Posterior cingulate gyrus (tissue), 11 donors: ENCODE measurements at places on chromosomes 1 and 21.
A peak's percentile ranks its signal among the peaks of the same experiment; 100 is the strongest.

GRCh38 chr1:17213148-17213781 lies 8.3 kb downstream of the PADI1 start:
- DNase-seq = no peak

GRCh38 chr1:193156117-193156821 lies 30.1 kb downstream of the B3GALT2 start:
- DNase-seq = no peak

- no peak for DNase-seq
Measured at GRCh38 chr21:31041295-31042079, 3.2 kb upstream of the KRTAP19-8 start.

- no peak for DNase-seq
Measured at GRCh38 chr1:206430031-206430983, 40.0 kb upstream of the IKBKE start.

GRCh38 chr1:3673381-3674099 lies 21.2 kb downstream of the TP73 start:
- no peak for DNase-seq

GRCh38 chr1:8706995-8707396 lies 110.4 kb downstream of the RERE start:
- no peak for DNase-seq

DNA sequence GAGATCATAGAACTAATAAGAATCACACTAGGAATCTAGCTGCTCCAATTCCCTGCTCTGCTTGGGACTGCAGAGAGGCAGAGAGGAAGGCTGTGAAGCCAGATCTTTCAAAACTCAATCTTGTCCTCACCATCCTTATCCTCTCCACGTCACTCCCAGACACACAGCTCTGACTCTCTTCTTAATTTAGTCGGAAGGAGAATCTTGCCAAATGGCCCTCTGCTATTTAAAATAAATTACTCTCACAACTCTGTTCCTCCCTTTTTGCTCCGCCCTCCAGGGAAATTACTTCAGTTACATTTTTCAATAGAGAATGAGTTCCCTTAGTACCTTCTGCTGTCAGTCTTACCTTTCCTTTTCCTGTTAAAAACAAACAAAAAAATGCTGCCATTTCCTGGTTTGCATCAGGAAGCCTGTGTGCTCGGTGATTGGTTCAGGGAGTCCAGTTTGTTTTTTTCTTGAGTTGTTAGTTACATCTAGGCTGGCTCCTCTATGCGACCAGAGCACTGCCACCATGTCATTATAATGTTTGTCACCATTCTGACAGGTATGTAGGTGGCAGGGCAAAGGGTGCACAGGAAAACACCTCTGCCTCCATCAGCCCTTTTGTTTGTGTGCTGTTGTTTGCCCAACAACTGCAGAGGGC lies 80.1 kb downstream of the FCRL5 start:
- no peak for DNase-seq

- no peak for DNase-seq
Measured at GRCh38 chr1:86765073-86765472, 60.7 kb downstream of the SH3GLB1 start.

GRCh38 chr1:240652549-240652948 lies 40.6 kb upstream of the GREM2 start:
- DNase-seq = no peak

DNA sequence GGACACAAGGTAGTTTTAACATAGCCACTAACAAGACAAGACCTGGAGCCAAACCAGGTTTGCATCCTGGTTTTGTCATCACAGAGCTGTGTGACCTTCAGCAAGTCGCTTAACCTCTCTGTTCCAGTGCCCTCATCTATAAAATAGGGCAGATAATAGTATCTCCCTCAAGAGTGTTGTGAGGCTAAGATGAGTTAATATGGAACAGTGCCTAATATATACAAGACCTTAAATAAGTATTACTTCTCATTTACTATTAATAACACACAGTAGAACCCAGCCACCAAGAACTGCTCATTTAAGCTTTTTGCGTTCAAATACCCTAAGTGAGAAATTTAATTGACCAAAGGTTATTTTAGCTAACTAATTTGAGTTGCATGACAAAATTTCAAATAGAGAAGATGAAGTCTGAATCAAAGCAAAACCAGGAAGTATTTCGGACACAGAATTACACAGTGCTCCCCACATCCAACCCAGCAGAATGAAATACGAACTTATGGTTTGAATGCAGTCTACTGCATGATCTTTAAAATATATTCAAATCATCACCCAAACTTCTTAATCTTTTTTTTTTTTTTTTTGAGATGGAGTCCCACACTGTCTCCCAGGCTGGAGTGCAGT lies 123.9 kb upstream of the KRTAP19-8 start:
- no peak for DNase-seq

GRCh38 chr1:70667494-70668170 lies 256.6 kb downstream of the CTH start:
- DNase-seq = no peak

DNA sequence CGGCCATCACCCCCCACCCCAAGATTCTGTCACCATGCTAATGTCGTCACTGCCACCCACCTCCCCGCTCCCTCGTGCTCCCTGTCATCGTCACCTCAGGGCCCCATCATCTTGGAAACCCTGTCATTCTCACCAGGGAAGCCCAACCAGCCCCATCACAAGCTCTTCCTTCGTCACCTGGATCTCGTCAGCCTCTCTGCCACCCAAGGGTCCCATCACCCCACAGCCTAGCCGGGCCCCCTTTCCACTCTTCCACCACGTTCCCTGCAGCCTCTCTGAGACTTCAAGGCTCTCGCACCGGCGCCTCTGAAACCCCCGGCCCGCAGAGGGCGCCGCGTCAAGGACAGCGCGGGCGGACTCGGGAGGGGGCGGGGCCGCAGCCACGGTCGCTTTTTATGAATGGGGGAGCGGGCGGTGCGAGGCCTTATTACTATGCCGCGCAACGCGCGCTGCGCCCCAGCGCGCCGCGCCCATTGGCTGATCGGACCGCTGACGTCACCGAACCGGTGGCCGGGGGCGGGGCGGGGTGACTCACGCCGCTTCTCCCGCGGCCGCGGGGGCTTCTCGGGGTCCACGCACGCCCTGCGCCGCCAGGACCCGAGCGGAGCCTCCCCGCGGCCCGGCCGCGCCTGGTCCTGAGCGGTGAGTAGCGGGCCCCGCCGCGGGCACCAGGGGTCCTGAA lies at the start of gene GPR3:
TSS of gene GPR3 (plus strand) at position 527 of the 682 bp plus-strand sequence. CDS start 1,177 bp downstream, outside the sequence.
- DNase-seq = peak; percentile 98

- DNase-seq = no peak
Measured at GRCh38 chr1:88296642-88297041, 387.4 kb upstream of the PKN2 start.

GRCh38 chr1:56229186-56229585 lies 350.2 kb downstream of the PLPP3 start:
- no peak for DNase-seq

DNA sequence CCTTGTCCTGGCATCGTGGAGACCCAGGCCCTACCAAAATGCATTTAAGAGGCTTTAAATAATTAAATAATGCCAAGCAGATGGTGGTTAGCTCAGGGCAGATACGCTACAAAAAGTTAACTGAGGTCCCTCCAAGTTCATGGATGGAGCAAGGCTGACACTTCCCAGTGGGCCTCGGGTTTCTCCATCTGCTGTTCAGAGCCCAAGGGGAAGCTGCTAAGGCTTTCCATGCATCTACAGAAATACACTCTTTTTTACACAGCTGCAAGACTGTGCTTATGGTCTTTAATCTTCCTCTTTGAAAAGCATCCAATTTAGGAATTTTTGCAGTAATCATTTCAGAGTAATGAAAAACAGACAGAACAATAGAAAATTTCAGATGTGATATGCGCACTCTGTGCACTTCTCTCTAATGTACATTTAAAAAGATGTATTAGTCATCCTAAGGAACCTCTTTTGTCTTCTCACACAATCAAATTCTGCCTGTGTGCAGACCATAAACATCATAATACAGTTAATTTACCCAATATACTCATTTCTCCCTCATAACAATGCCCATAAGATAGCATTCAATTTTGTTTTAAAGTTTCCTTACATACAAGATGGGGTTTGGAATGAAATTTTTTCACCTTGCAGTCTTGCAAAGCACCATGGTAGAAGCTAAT lies 173.2 kb upstream of the ATP1B1 start:
- DNase-seq = no peak

GRCh38 chr1:212013672-212014071 lies 21.7 kb downstream of the INTS7 start:
- no peak for DNase-seq

DNA sequence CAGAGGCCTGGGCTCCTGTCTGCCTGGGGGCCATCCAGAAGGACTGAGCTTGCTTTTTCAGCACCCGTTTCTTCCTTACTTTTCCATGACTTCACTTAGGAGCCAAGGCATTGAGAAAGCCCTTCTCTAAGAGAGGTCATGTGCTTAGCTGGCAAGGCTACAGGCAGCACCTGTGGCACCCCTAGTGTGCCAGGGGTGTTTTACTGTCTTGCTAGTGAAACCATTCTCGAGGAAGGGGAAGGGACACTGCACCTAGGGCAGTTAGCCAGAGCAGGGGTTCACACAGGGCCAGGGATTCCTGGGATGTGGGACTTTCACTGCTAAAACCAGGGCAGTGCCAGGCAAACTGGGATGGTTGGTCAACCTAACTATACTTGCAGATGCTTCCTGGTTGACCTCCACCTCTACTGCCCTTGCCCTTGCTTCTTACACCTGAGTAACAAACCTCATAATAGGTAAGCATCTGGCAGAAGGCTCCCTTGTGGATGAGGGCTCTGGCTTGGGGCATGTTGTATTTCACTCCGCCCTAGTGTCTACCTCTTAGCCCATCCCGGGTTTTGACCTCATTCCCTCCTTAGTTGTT lies 69.2 kb downstream of the NOS1AP start:
- DNase-seq = no peak

GRCh38 chr1:160813215-160813614 lies 17.2 kb downstream of the LY9 start:
- DNase-seq = no peak

DNA sequence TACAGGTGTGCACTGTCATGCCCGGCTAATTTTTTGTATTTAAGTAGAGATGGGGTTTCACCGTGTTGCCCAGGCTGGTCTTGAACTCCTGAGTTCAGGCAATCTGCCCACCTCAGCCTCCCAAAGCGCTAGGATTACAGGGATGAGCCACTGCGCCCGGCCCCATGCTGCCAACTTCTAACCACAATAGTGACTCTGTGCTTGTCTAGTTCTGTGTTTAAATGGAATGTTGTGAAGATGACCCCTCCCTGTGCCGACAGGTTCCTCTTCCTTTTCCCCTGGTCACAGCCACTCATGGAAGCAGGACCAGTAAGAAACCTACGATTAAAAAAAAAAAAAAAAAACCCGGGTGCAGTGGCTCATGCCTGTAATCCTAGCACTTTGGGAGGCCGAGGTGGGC lies 4.7 kb downstream of the MAP1LC3C start:
- DNase-seq = no peak

- DNase-seq = no peak
Measured at GRCh38 chr1:62285984-62286785, 33.0 kb downstream of the KANK4 start.

GRCh38 chr1:81950591-81951244 lies 150.0 kb downstream of the ADGRL2 start:
- DNase-seq = no peak

DNA sequence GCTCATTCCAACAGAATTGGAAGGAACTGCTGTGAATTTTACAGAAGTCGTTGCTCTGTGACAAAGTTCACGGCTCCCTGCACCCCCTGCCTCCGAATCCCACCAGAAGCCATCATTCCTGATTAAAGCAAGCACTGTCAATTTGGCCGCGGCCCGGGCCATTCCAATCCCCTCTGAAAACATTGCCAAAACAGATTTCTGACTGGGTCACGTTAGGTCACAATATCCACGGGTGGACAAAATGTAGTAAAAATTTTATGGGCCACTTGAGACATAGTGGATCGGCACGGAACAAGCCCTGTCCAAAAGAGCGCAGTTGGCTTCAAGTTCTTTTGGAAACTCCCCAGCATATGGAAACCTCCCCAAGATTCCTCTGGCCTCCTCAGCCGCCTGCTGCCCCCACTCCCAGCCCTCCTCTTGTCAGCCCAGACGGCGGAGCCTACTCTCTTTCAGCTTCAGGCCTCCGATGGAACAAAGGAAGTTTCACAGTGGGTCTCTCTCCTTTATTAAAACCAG lies 67.2 kb upstream of the IFNAR2 start:
- no peak for DNase-seq

DNA sequence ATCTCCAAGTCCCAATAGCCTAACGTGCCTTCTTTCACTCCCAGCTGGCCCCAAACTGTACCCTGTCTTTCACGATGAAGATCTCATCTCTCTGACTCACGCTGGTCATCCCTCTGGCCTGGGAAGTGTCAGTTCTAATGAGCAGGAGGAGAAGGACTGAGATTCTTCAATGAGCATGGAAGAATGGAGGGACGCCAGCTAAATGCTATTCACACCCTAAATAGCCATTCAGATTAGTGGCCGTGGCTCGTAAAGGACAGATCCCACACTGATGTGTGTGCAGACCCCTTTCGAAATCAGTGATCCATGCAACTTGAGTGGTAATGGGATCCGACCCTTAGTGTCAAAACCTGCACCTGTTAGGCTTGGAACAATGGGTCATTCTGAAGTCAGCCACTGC lies 75.9 kb upstream of the SMYD2 start:
- DNase-seq = no peak

DNA sequence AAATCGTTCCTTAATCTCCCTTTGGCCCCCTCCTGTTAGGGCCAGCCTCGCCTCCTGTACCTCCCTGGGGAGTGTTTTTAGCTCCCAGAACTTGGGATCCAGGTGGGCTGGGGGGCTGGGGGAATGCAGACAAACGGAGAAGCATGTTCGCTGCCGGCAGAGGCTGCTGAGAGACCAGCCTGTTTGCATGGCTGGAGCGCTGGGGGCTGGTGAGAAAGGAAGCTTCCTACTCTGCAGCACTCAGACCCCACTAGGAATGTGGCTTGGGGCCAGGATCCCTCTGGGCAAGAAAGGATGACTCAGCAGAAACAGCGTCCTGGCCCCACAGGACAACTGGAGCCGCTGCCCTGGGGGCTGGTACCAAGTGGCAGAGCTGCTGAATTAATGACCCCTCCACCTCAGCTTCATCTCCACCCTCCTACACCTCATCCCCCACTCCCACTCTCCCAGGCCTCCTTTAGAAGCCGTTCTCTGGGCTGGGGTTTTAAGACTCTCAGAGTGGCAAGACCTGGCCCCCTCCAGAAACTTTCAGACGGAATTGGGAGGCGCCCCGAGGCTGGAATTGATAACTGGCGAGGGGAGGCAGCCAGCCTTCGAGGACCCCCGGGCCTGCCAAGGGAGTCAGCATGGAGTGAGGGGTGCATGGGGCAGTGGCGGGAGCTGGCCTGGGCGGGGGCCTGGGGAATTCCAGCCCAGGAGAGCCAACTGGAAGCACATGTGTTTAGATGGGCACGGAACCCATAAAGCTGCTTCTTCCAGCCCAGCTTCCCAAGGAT lies 28.5 kb upstream of the EPS8L3 start:
- DNase-seq = peak; percentile 85

- no peak for DNase-seq
Measured at GRCh38 chr1:97905141-97905940, 15.5 kb downstream of the DPYD start.
